GM06990 (cell line): ENCODE measurements at places on chromosomes 2 and 18.

- no peak for DNase-seq
These were observed 9.7 kb downstream of the E2F6 start for GRCh38 chr2:11456251-11456650.

DNA sequence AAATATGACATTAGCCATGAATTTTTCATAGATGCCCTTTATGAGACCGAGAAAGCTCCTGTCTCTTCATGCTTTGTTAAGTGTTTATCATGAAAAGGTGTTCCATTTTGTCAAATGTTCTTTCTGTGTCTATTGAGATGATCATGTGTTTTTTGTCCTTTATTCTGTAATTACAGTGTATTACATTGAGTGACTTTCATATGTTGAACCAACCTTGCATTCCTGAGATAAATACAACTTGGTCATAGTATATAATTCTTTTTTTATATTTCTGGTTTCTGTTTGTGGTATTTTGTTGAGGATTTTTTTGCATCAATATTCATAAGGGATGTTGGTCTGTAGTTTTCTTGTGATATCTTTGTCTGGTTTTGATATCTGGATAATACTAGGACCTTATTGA, 52.9 kb upstream of the HPCAL1 start:
- DNase-seq: no peak

DNA sequence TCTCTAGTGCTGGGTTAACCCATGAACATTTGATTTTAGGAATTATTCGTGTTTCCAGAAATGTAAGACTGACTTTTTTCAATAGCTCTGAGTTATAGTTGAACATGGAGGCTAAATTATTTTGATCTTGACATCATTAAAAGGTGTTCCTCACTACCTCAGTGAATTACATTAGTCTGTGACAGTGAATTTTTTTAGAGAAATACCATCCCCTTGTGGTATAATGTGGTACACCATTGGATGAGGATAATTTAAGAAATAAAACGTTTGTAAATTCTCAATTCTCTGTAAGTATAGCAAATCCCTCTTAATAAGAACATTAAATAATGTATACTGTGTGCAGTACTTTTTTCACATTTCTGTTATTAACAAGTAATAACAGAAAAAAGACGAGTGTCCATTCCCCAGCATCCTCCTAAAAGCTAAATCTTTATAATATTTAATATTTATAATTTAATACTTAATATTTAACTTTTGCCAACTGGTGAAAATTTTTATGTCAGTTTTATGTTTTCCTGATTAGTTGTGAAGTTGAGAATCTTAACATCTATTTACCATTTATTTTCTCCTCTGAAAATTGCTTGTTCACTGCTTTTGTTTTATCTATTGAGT, 70.3 kb upstream of the CWC22 start:
- no peak for DNase-seq

DNA sequence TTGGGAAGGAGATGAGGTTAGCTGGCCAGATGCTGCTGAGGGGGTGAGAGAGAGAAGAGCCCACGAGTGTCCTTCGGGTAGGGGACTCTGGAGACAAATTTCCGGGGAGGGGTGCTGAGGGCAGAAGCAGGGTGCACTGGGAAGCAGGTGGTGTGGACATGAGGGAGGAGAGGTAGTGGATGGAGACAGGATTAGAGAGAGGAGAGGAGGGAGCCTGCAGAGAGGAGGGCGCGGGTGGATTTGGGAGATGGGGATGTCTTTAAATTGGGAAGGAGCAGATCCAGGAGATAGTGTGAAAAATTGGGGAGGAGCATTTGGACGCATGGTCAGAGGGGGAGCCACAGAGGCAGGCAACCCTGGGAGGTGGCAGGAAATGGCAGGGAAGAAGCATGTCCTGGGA, 154.7 kb downstream of the DYSF start:
- no peak for DNase-seq

DNA sequence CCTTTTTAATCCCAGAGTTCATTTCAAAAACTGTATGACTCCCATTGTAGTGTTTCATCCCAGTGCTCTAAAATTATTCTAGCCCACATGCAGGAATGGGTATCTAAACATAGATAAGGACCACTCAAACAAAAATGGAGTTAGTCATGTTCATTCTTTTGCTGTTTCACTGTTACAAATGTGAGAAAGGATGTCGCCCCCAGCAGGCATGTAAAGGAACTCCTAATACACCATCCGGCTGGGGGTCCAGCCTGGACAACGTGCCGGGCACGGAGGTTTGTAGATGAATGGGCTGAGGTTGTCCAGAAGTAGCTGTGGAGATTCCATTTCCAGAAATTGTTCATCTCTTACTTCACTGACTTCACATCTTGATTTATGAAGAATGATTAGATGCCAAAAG, 101.9 kb upstream of the RAB12 start:
- DNase-seq: no peak

DNA sequence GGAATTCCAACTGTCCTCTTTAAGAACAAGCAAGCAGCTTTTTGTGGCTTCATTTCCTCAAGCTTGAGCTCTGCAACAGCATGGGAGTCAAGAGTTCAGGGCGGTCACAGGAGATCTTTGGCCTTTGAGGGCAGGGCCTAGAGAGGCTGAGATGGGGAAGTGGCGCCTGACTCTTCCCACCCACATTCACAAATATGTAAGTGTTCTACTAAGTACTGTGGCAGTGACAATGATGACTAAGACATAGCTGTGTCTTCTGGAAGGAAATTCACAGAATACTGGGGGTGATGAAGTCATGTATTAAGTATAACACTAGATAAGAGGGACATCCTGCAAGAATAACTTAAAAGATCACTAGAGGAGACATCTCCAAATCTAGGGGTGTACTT, 15.0 kb downstream of the RND3 start:
- DNase-seq: no peak

- no peak for DNase-seq
These were observed 2.4 kb downstream of the NFATC1 start for GRCh38 chr18:79397830-79398761.

- DNase-seq: no peak
These were observed 335.7 kb downstream of the GALNT13 start for GRCh38 chr2:154207288-154208047.

- DNase-seq: no peak
These were observed 420.3 kb upstream of the POU3F3 start for GRCh38 chr2:104433657-104434056.
